ENCODE measurements at places on chromosomes 7 and 10.

DNA sequence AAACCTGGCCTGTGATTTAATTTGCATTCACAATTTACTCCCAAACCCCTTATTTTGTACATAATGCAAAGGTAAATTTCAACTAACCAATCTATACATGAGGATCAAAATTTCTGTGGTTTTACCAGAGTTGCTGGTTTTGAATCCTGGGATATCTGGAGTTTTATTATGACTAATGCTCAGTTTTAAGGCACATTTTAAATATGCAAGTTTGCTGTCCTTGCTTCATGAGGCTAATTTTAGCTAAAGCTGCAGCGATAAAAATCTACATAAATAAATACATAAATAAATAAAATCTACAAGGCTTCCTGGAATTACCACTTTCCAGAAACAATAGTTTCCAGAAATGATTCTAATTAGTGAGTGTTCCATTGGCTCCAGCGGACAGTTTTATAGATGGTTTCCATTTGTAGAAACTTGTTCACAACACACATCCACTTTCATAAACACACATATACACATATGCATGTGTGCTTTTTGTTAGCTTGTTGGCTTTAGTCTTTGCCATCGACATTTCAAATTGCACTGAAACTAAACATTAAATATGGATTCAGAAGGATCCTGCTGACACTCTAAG is 339.5 kb upstream of the NRP1 start:
- no peak for DNase-seq

GRCh38 chr7:106110238-106110560 is 1.9 kb downstream of the SYPL1 start:
- DNase-seq = no peak

- no peak for DNase-seq
Measured at GRCh38 chr10:112332022-112332421, 41.9 kb upstream of the ACSL5 start.

- DNase-seq = no peak
Measured at GRCh38 chr7:124764847-124765400, 668 bp downstream of the GPR37 start.

DNA sequence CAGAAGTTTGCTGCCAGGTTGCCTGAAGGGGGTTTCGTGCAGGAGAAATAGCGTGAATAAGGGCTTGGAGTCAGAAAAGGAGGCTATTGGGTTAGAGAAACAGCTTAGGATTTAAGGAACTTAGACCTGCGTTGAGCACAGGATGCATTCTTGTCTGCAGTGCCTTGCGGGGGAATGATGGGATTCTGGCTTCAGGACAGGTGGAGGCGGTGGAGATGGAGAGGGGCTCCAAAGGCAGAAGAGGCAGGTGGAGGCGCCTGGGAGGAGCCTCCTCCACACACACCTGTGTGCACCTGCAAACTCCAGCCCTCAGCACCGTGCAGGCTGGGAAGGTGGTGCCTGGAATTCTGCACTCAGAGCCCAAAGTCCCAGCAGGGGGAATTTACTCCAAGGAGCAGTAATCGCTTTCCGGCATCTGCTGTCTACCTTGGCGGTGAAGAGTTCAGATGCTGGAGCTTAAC is 1.8 kb downstream of the CLIP2 start:
- DNase-seq = no peak

DNA sequence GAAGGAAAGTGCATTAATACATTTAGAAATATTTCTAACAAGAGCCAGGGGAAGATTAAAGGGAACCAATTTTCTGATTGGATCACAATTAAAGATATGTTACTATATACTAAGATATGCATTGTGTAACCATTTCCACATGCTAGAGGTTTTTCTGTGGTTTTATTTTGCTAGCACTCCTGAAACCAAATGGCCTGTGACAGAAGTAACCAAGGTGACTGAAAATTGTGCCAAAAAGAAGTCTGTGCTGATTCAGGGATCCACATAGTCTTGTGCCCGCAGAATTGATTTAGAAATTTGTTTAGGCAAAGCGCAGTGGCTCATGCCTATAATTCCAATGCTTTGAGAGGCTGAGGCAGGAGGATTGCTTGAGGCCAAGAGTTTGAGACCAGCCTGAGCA is 1.8 kb downstream of the CC2D2B start:
- no peak for DNase-seq

DNA sequence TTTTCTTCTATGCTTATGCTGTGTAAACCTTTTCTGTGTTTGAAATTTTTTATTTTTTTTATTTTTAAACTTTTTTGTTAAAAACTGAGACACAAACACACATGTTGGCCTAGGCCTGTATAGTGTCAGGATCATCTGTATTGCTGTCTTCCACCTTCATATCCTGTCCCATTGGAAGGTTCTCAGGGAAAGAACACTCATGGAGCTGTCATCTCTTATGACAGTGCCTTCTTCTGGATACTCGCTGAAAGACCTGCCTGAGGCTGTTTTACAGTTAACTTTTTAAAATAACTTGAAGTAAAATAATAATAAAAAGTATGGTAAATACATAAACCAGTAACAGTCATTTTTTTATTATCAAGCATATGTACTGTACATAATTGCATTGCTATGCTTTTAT is 34.1 kb downstream of the CREM start:
- no peak for DNase-seq

DNA sequence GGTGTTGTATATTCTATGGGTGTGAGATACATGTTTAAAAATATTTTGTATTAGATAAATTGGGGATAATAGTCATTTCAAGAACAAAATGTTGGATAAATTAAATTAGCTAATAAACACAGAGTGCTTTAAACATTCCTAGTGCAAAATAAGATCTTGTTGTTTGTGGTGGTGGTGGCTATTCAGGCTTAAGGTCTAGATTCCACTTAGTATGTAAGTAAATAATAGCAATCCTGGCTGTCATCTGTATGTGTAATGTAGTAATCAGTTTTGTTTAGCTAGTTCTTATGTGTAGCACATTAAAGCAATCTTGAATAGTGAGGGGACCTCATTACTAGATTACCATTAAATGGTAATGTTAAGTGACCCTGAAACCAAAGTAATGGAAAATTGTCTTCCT is 48.7 kb downstream of the KAT6B start:
- DNase-seq = no peak

DNA sequence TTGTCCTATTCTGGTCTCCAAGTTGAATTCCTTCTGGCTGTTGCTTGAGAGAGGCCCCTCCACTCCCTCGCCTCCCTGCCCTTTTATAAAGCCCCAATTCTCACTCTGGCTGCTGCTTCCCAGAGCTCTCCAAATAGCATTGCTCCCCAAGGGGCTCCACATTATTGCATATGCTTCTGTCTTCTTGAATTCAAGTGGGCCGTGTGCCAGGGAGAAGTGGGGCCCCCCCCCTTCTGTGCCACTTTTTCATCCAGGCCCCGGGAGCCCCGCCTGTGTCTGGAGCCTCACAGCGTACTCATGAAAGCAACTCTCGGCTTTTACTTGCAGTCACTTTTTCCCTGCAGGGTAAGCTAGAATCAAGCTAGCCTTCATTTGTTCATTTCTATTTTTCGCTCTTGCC is 265.1 kb downstream of the CCSER2 start:
- DNase-seq = no peak

DNA sequence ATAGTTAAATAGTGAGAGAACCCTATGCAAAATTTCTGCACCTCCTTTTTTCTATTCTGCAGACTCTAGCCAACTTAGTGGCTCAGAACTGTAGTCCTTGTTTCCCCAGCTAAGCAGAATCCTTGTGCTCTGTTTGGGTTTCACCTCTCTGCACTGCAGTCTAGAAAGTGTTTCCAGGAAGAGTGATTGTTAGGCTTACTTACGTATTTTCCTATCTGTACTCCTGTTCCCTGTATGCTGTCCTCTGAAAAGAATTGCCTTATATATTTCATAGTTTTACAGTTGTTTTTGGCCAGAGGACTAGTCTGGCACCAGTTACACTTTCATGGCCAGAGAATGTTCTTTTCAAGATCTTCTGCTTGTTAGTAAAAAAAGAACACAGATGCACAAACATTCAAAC is 154.6 kb upstream of the POT1 start:
- no peak for DNase-seq

Data from stimulated activated CD4-positive, alpha-beta T cell treated with anti-CD3 and anti-CD28 coated beads, TNF-alpha, amount 100 ng/mL, for 4 hours (primary cell).